Activated naive CD4-positive, alpha-beta T cell (primary cell): ENCODE measurements at places on chromosomes 7 and 10.
A peak's percentile ranks its signal among the peaks of the same experiment; 100 is the strongest.

GRCh38 chr10:511101-511848 lies 178.2 kb downstream of the DIP2C start:
- peak; percentile 76 for DNase-seq

DNA sequence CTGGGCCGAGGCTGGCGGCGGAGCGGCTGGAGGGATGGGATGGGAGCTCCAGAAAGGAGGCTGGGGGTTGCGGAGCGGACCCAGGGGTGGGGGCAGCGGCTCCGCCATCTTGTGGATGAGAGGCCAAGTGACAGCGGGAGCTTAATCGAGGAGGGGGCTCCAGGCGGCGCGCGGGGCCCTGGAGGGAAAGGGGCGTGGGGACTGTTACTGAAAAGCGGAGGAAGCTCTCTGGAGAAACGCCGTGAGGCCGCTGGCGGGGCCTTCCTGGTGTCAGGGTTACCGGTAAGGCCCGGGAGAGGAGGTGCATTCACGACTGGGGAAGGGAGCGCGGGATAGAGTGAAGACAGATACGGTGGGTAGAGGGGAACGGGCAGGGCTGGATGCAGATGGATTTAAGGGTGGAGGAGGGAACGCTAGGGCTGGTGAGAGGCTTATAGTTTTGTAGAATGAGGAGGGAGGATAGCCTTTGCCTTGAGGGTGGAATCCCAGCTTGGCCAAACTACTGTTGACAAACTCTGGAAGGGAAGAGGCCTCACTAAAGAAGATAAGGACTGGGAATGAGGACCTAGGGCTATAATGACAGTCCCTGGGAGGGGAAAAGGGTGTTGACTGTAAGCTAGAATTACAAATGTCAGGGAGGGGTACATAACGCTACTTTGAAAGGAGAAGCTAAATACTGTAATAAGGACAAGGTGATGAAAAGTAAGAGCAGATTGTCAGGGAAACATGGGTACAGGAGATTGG lies 535 bp downstream of the BTRC start:
- peak; percentile 11 for DNase-seq

GRCh38 chr10:48695636-48696534 lies 11.2 kb downstream of the WDFY4 start:
- DNase-seq: no peak

DNA sequence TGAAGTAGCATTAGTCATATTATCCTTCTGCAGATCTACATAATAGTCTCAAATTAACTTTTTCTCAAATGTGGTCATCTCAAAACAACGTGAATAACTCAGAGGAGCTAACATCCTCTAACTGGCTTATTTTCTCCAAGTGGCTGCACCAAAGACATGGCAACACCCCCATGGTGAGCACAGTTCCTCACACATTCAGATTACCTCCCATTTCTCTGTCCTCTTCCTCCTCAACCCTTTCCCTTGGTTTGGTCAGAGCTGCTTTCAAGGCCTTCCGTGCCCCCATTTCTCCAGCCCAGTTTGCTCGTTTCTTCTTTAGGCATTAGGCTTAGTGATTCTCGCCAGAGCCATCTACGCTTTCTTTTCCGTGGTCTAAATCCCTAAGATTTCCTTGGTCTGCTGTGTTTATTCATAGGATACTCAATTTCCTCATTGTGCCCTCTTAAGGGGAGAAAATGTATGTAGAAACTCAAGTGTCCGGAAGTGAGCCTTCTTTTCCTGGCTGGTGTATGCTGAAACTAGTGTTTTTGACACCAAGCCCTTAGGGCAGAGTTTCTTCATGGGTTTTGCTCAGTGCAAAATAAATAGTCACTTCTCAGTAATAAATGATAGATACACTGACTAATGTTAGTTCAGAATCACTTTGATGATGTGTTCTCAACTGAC lies 2.6 kb downstream of the MET start:
- no peak for DNase-seq
